ENCODE measurements at places on chromosomes 1 and 21.

- no peak overlapping the region for H3K4me3 ChIP-seq
- DNase-seq, result no peak
- no peaks in the 10 kb centered on the region for H3K27me3 ChIP-seq
- no peak overlapping the region for H3K27ac ChIP-seq
Measured at GRCh38 chr1:215345766-215346165, 221.3 kb upstream of the KCTD3 start.

GRCh38 chr1:58883037-58883887, 99.4 kb upstream of the JUN start:
- peaks cover 17% of the 10 kb centered on the region for H3K4me1 ChIP-seq
- no peaks in the 10 kb centered on the region for H3K36me3 ChIP-seq

DNA sequence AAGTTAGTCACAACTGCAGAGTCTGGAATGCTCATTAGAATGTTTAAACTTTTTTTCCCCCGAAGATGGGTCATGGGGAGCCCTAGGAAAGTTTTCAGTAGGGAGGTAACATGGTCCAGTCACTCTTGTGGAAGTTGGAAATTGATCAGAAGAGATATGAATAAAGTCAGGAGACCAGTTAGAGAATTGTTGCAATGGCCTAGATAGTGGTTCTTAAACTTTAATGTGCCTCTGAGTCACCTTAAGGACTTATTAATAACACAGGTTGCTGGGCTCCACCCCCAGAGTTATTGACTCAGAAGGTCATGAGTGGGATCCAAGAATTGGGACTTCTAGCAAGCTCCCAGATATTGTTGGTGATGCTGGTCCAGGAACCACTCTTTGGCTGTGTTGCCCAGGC, 3.2 kb upstream of the TFAP2E start:
- H3K4me1 ChIP-seq, result no peaks in the 10 kb centered on the region
- H3K27me3 ChIP-seq, result peaks cover 19% of the 10 kb centered on the region
- no peak for DNase-seq
- H3K27ac ChIP-seq, result peak overlapping the region; percentile 38
- H3K4me3 ChIP-seq, result no peak overlapping the region
- peaks cover 5% of the 10 kb centered on the region for H3K36me3 ChIP-seq

GRCh38 chr1:229091721-229092136, 179.2 kb upstream of the RAB4A start:
- no peak overlapping the region for H3K27ac ChIP-seq
- peaks cover 21% of the 10 kb centered on the region for H3K4me1 ChIP-seq
- DNase-seq, result no peak
- no peaks in the 10 kb centered on the region for H3K36me3 ChIP-seq
- no peak overlapping the region for H3K4me3 ChIP-seq
- H3K27me3 ChIP-seq, result peaks cover 12% of the 10 kb centered on the region

GRCh38 chr21:45316871-45317397, 29.2 kb upstream of the POFUT2 start:
- peaks cover 22% of the 10 kb centered on the region for H3K27me3 ChIP-seq
- H3K36me3 ChIP-seq, result no peaks in the 10 kb centered on the region
- H3K27ac ChIP-seq, result no peak overlapping the region
- no peaks in the 10 kb centered on the region for H3K4me1 ChIP-seq
- DNase-seq, result no peak
- H3K4me3 ChIP-seq, result no peak overlapping the region

DNA sequence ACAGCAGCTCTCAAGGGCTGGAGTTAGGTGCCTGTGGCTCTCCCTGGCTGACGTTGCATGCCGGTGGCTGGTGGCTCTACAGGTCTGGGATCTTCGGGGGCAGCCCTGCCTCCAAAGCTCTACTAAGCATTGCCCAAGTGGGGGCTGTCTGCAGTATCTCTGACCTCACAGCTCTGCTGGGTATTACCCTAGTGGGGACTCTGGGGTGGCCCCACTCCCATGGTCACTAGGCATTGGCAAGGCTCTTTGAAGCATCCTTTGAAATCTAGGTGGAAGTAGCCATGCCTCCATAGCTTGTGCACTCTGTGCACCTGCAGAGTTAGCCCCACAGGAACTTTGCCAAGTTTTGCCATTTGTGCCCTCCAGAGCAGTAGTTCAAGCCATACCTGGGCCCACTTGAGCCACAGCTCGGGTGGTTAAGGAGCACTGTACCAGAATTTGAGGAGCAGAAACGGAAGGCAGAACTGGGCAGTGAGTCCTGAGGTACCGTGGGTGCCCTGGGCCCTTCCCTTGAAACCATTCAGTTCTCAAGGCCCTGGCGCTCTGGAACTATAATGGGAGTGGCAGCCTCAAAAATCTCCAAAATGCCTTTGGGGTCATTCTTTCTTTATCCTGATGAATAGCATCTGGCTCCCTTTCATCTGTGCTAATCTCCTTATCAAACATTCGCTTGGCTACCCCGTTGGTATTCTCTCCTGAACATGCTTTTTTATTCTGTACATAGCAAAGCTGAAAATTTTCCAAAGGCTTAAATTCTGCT, 15.4 kb downstream of the GJA4 start:
- H3K4me3 ChIP-seq, result no peak overlapping the region
- H3K27ac ChIP-seq, result no peak overlapping the region
- H3K36me3 ChIP-seq, result peaks cover 5% of the 10 kb centered on the region
- no peaks in the 10 kb centered on the region for H3K4me1 ChIP-seq

GRCh38 chr1:178774263-178774662, 49.2 kb downstream of the RALGPS2 start:
- no peak overlapping the region for H3K4me3 ChIP-seq
- H3K36me3 ChIP-seq, result peaks cover 48% of the 10 kb centered on the region
- H3K27me3 ChIP-seq, result no peaks in the 10 kb centered on the region
- H3K27ac ChIP-seq, result peak overlapping the region; percentile 61

GRCh38 chr1:241240069-241240468, 116.9 kb downstream of the RGS7 start:
- H3K27ac ChIP-seq, result no peak overlapping the region
- H3K4me3 ChIP-seq, result no peak overlapping the region
- H3K27me3 ChIP-seq, result no peaks in the 10 kb centered on the region
- no peaks in the 10 kb centered on the region for H3K4me1 ChIP-seq
- no peak for DNase-seq
- no peaks in the 10 kb centered on the region for H3K36me3 ChIP-seq

DNA sequence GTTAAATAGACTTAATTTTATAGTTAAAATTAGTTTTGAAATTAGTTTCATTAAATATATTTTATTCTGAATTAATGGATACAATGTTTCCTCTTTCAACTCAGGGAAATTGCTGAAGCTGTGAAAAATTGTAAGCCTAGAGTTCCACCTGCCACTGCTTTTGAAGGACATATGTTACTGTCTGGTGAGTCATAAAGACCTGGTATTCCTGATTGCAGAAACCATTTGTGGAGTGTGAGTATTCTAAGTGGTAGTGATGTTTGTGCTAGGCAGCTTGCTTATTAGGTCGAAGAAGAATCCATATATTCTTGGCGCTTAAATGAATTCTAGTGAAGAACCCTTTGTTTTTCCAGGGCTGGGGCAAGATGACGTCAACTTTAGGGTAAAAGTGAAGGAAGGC, 34.0 kb downstream of the MTR start:
- H3K4me3 ChIP-seq, result no peak overlapping the region
- H3K36me3 ChIP-seq, result peaks cover 87% of the 10 kb centered on the region
- H3K27ac ChIP-seq, result no peak overlapping the region
- H3K27me3 ChIP-seq, result no peaks in the 10 kb centered on the region
- no peak for DNase-seq
- no peaks in the 10 kb centered on the region for H3K4me1 ChIP-seq

DNA sequence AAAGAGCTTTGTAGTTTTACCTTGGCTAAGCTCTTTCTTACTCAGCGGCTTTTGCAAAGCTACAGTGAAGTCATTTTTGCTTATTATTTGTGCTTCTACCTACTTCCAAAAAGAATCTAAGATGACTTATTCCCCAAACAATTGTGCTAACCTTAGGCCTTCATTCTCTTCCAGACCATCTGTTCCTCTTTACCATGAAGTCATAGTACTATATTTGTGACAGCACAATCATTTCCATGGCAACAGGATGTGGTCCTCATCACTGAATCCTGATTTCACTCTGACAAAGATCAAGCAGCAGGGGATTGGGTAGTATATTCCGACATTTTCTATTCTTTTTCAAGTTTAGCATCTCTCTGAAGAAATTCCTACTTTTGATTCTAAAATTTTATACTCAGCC, 24.8 kb upstream of the NMNAT2 start:
- H3K27me3 ChIP-seq, result peaks cover 3% of the 10 kb centered on the region
- no peak for DNase-seq
- no peak overlapping the region for H3K4me3 ChIP-seq
- no peak overlapping the region for H3K27ac ChIP-seq
- no peaks in the 10 kb centered on the region for H3K36me3 ChIP-seq

DNA sequence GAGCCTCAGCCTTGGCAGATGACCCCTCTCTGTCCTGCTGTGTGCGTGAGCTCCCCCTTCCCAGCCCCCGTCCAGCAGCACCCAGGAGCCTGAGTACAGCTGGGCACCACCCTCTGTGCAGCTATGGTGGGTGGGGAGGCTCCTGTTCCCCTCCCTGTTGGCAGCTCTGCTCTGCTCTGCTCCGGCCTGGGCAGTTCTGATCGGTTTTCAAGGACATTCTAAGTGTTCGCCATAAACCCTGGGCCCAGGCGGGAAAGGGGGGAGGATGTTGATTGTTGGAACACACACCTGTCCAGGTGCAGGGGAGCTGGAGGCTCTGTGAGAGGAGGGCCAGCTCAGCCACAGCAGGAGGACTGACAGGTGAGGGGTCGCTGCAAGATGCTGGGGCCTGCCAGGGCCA, at the start of gene CLCNKB:
TSS of gene CLCNKB (plus strand) at position 262 of the 400 bp plus-strand sequence. CDS start 711 bp downstream, outside the sequence.
- H3K27me3 ChIP-seq, result peaks cover 10% of the 10 kb centered on the region
- no peaks in the 10 kb centered on the region for H3K36me3 ChIP-seq
- peaks cover 2% of the 10 kb centered on the region for H3K4me1 ChIP-seq

DNA sequence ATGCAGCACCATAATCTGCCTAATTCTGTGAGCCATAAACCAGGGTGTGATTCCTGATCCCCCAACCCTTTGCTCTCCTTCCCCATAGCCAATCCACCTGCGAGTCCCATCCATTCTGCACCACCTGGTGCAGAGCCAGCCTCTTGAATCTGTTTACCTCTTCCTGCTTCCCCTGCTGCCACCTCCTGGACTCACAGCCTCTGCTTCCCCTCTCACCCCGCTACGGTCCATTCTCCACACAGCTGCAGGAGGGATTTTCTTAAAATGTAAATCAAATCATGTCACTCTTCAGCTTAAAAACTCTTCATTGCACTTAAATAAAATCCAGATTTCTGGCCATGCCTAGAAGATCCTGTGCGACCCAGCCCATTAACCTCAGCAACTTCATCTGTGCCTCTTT, 186.7 kb downstream of the FOXD2 start:
- H3K4me1 ChIP-seq, result no peaks in the 10 kb centered on the region
- H3K4me3 ChIP-seq, result no peak overlapping the region
- no peak overlapping the region for H3K27ac ChIP-seq
- DNase-seq, result no peak
- H3K27me3 ChIP-seq, result peaks cover 4% of the 10 kb centered on the region

- H3K27me3 ChIP-seq, result peaks cover 7% of the 10 kb centered on the region
- no peak overlapping the region for H3K4me3 ChIP-seq
- DNase-seq, result no peak
- no peak overlapping the region for H3K27ac ChIP-seq
Measured at GRCh38 chr1:7517611-7518330, 253.3 kb upstream of the VAMP3 start.

DNA sequence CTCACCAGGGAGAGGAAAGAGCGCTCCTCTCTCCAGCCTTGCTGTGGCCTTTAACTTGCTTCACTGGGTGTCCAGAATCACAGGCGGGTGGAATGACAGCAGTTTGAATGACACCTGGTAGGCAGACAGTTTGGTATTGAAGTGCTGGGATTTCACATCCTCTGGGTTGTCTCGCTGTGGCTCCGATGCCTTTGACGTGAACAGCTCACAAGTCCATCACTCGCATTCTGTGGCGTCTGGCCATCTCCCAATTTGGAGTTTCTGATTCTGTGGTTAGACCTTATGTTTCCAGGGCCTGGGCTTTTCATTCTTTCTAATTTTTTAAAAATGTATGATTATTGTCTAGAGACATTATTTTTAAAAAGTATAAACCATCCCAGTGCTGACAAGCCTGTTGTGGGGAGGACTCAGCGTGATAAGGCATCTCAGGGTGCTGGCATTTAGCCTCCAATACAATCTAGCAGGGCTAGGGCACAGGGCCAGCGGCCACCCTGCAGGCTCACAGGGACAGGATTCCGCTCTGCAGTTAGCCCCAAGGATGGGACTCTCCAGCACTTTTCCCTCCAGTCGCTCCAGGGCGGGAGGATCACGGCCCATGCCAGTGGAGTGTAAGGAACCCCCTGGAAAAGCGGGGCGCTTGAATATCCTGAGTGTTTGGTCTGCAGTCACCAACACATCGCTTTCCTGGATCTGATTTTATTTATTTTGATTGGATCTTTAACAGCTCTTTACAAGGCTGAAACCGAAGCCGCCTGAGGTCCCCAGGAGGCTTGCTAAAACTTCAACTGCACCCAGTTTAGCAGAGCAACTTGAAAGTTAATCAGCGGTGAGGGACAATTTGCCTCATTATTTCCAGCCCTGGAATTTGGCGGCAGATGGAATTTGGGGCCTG, 178.3 kb downstream of the TRABD2B start:
- H3K4me3 ChIP-seq, result no peak overlapping the region
- H3K27me3 ChIP-seq, result peaks cover 2% of the 10 kb centered on the region
- DNase-seq, result no peak
- H3K36me3 ChIP-seq, result no peaks in the 10 kb centered on the region
